ENCODE measurements at places on chromosomes 2 and 18.
A peak's percentile ranks its signal among the peaks of the same experiment; 100 is the strongest.

DNA sequence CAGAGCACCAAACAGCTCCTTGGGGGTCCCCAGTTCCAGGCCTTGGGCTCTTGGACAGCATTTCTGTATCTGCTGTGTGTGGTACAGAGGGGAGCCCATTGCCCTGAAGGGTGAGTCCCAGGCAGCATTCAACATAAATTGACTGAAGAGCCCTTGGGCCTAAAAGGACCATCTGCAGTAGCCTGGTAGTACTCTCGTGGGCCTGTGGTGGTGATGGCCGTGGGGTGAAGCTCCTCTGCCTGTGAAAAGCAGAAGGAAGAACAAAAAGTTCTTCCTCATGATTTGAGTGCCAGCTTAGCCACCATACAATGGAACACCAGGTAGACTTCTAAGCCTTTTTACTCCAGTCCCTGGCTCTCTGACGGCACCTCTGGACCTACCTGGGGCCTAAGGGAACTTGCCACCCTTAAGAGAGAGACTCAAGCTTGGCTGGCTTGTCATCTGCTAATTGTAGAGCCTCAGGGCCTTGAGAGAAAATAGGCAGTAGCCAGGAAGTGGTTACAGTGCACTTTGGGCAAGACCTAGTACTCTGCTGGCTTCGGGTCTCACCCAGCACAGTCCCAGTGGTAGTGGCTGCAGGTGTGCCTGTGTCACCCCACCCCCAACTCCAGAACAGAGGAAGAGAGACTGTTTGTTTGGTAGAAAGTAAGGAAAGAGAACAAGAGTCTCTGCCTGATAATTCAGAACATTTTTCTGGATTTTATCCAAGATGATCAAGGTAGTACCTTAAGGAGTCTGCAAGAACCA is 84.6 kb upstream of the CERS6 start:
- DNase-seq: no peak

DNA sequence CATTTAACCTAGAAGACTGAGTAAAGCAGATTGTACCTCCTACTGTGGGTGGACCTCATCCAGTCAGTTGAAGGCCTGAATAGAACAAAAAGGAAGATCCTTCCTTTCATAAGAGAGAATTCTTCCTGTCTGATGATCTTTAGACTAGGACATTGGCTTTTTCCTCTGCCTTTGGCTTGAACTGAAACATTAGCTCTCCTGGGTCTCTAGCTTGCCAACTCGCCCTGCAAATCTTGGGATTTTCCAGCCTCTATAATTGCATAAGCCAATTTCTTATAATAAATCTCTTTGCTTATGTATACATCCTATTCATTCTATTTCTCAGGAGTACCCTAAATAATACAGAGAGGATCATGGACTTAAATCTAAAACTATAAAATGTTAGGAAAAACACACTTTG is 6.2 kb upstream of the KDSR start:
- DNase-seq: no peak

GRCh38 chr2:200862532-200863000 is 1.9 kb downstream of the CLK1 start:
- peak; percentile 47 for DNase-seq

DNA sequence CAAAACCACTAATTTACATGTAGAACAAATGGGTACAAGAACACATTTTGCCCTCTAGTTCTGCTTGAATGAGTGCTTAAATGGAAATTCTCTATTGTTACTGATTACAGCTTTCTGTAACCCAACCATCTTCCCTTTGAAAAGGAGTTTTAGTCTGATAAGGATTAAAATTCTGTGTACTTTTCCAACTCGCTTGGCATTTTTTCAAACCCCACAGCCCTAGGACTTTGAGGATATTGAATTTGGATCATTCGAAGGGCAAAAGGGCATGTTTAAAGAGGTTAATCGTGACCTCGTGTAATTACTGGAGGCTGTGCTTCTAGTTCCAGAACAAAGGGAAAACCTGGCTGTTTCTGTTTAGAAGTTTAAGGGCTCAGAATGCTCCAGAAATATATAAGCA is 432.3 kb downstream of the PID1 start:
- no peak for DNase-seq

GRCh38 chr2:43370146-43370545 is 143.7 kb upstream of the ZFP36L2 start:
- no peak for DNase-seq

DNA sequence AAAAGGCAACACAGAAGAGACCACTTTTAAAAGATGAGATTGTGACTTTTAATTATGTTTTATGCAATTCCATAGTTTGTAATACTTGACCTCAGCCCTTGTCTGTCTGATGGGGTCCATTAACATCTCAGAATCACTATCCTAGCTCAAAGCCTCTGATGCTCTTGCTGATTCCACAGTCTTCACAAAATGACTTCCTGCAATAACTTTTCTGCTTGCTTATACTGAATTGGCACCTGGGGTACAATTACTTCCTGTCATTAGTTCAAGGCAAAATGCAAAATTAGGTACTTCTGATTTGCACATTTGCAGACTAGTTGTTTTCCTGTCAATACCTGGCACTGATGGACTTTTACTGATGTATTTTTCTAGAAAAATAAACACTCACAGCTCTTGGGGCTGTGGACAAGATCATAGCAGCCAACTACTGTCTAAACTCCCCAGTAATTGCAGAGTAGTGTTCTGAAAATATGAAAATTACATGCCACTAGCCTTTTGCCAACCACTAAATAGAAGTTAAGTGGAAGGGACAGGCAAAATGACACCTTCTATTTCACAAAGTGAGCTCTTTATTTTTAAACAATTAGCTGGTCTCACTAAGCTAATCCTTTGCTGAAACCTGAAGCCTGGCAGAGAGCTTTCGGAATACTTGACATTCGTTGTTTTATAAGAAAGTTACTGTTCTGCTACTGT is 129.1 kb downstream of the PIEZO2 start:
- DNase-seq: no peak

DNA sequence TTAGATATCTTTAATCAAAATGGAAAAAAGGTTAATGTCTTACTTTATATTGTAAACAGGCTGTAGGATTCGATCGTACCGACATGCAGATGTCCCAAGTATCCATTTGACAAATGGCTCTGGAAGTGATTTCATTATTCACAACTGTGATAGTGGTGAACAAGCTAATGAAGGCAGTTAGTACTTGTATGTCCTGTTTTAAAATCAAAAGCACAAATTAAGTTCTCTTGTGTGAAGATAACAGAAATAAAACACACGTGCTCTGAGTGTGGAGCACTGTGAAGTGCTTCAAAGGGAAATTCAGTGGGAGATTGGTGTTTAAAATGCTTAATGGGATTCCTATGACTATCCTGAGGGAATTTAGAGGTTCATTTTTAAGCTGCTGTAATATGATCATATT is 8.6 kb upstream of the LRP1B start:
- no peak for DNase-seq

DNA sequence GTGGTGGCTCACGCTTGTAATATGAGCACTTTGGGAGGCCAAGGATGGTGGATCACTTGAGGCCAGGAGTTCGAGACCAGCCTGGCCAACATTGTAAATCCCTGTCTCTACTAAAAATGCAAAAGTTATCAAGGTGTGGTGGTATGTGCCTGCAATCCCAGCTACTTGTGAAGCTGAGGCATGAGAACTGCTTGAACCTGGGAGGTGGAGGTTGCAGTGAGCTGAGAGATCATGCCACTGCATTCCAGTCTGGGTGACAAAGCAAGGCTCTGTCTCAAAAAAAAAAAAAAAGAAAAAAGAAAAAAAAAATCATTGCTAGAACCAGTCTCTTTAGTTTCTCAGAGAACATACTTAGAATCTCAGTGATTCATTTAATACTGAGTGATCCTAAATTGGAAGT is 217.1 kb downstream of the DYM start:
- peak; percentile 22 for DNase-seq

GRCh38 chr2:239569401-239570090 is 168.7 kb upstream of the HDAC4 start:
- DNase-seq: no peak

DNA sequence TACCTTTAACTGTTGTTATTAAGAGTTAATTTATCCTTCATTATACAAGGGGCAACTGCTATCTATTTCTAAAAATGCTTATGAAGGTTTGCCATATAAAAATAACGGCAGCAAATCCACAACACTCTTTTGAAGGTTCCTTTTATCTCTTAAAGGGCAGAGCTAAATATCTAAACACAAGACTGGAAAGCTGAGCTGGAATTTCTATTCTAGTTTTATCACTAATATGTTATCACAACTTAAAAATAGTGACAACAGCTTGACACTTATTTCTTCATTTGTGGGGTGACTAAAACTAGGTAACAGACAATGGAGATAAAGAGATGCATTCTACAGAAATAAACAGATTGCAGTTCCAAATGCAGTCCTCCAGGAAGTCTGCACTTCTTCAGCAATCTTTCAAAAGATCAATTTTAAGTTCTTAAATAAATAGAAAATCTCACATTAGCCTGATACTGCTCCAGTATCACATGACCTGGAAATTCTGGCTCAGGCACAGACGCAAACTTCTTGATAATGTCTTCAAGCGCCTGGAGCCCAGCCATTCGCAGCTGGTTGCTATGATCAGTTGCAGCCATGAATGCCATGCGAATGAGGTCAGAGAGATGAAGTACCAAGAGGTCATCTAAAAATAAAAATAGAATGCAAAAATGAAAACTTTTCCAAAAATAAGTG is 54.0 kb upstream of the STRN start:
- DNase-seq: peak; percentile 85

DNA sequence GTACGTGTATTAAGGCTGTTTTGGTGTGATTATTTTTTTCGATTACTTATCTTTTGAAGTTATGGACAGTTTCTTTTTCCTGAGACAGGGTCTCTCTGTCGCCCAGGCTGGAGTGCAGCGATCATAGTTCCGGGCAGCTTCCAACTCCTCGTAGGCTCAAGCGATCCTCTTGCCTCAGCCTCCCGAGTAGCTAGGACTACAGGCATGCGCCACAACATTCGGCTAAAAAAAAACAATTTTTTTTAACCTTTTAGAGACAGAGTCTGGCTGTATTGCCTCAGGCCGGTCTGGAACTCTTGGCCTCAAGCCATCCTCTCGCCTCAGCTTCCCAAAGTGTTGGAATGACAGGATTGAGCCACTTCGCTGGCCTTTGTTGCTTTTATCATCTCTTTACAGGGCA is 945 bp downstream of the HAT1 start:
- DNase-seq: peak; percentile 64

DNA sequence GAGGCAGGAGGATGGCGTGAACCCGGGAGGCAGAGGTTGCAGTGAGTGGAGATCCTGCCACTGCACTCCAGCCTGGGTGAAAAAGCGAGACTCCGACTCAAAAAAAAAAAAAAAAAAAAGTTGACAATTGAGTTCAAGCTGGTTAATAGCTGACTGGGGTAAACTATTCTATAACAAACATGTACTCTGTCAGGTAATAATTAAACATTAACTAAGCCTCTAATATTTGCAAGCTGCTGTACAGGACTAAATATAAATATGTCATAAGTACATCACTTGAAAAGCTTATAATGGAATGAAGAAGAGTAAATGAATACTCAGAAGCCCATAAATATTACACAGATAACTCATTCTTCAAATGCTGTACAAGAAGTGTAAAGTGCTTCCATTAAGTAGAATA is 190.4 kb upstream of the CRIM1 start:
- DNase-seq: no peak

DNA sequence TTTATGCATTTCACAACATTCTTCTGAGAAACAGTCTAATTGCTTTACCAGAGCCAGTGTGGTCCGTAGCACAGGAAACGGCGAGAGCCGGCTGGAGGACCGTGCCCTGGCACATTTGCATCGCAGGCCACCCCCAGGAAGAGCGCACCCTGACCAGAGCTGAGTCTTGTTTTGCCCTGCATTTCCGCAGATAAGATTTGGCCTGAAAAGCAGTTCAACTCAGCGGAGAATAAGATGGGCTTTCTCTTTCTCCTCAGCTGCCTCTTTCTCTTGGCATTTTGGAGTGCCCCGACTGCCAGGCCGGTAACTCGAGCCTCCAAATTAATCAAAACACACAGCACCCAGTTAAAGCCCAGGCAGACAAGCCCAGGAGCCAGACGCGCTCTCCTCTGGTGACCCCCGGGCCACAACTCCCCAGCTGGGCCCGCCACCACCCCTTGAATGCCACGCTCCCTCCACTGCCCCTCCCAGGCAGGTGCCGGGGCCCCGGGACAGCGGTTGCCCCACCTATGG is 464 bp downstream of the COL4A4 start:
- no peak for DNase-seq

GRCh38 chr2:219627103-219628100 is at the start of gene SLC4A3:
TSS of gene SLC4A3 (plus strand) at chr2:219627630. CDS start at chr2:219627993, 363 bp downstream.
- peak; percentile 33 for DNase-seq

DNA sequence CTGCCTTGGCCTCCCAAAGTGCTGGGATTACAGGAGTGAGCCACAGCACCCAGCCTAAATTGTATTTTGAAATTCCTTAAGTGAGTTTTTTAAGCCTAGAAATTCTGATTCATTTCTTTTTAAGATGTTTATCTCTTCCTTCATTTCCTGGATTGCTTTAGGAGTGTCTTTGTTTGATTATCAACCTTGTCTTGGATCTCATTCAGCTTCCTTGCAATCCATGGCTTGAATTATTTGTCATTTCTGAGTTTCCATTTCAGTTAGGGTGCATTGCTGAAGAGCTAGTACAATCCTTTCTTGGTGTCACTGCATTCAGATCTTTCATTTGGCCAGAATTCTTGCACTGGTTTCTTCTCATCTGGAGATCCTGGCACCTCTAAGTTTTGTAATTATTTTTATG is 606.4 kb upstream of the ZNF804A start:
- DNase-seq: no peak

- no peak for DNase-seq
Observed at GRCh38 chr2:229856413-229856812, 65.4 kb downstream of the TRIP12 start.

DNA sequence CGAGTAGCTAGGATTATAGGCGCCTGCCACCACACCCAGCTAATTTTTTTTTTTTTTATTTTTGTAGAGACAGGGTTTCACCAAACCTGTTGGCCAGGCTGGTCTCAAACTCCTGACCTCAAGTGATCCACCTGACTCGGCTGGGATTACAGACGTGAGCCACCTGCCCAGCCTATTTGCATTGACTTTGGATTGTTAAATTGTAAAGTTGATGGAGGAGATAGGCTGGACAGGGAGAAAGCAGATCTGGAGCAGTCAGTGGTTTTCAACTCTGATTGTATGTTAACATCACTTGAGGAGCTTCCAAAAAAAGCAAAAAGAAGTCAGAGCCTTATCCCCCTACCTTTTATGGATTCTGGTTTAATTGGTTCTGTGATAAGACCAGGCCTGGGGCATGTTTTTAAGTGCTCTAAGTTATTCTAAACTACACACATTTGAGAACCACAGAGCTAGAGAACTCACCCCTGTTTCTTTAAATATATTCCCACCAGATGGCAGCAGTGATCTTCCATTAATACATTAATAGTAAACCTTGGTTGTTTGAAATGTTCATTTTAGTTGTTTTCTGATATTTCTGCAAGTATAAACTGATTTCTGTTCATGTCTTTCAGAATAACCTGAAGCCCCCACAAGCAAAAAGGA is 7.5 kb downstream of the C2orf49 start:
- DNase-seq: peak; percentile 51

- DNase-seq: no peak
Observed at GRCh38 chr18:13481820-13482617, 244.3 kb downstream of the FAM210A start.

DNA sequence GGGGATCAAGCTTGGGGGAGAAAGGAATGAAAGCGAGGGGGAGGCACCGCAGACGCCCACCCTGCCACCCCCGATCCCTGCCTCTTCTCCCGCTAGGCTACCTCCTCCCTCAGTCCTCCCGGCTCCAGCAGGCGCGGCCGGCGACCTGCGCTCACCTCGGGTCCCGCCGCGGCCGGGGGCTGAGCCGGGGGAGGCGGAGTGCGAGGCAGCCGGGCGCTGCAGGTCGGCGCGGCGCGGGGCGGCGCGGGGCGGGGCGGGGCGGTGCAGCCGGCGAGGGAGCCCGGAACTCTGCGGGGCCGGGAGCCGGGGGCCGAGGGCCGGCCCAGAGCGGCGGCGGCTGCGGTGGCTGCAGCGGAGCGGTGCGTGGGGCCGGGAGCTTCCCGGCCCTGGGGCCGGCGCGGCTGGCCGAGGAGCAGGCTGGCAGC is 477 bp downstream of the ACVR1 start:
- DNase-seq: no peak

Data from fibroblast of skin of scalp (primary cell).